ENCODE measurements at places on chromosomes 3 and 15. TPM values are rescaled to one million over a fixed set of nuclear protein-coding genes. Genes with fewer than 3 reads are reported as not detected.

The CORO2B gene
- total RNA-seq, result 1.7 TPM

The FOXB1 gene
- not detected for total RNA-seq

The ZDHHC19 gene
- not detected for total RNA-seq

The CCDC9B gene
- total RNA-seq, result 36.4 TPM

The STRIT1 gene
- not detected for total RNA-seq

The FBXL22 gene
- not detected for total RNA-seq

The EPHB1 gene
- not detected for total RNA-seq

The KBTBD8 gene
- total RNA-seq, result 1.4 TPM

The SERPINI2 gene
- not detected for total RNA-seq

The GCSAM gene
- total RNA-seq, result 0.48 TPM

The FAM81A gene
- total RNA-seq, result 0.21 TPM

The CHRFAM7A gene
- not detected for total RNA-seq

The MGLL gene
- 54.9 TPM for total RNA-seq

The BUB1B gene
- 2.3 TPM for total RNA-seq

The GOLGA6L7 gene
- total RNA-seq, result not detected

The MYL3 gene
- not detected for total RNA-seq

The SLC24A5 gene
- not detected for total RNA-seq

The TMEM158 gene
- 1.5 TPM for total RNA-seq

The TM4SF4 gene
- not detected for total RNA-seq

The LMAN1L gene
- not detected for total RNA-seq

The KLHL40 gene
- not detected for total RNA-seq

The GP9 gene
- total RNA-seq, result not detected

The XCR1 gene
- not detected for total RNA-seq

The NR1I2 gene
- total RNA-seq, result not detected

The SLC26A6 gene
- total RNA-seq, result 37.5 TPM

The MCF2L2 gene
- not detected for total RNA-seq

The CATSPER2 gene
- 0.85 TPM for total RNA-seq

The LRCH3 gene
- 20.9 TPM for total RNA-seq

The FAM219B gene
- total RNA-seq, result 75.5 TPM

The LTF gene
- total RNA-seq, result 0.43 TPM

The ZNF502 gene
- 5.8 TPM for total RNA-seq

The TMOD3 gene
- 72.8 TPM for total RNA-seq

The OXTR gene
- 1.7 TPM for total RNA-seq

The OIP5 gene
- total RNA-seq, result 1.1 TPM

The TMF1 gene
- 26.7 TPM for total RNA-seq

The MFAP1 gene
- total RNA-seq, result 16.4 TPM

The CAMKV gene
- not detected for total RNA-seq

Data from tracheal epithelial cell (primary cell).